ENCODE measurements at places on chromosomes 5 and 9.

- DNase-seq = no peak
Measured at GRCh38 chr5:10981932-10982331, 220.9 kb upstream of the DAP start.

GRCh38 chr5:175884214-175884613 lies 12.8 kb downstream of the CPLX2 start:
- no peak for DNase-seq

DNA sequence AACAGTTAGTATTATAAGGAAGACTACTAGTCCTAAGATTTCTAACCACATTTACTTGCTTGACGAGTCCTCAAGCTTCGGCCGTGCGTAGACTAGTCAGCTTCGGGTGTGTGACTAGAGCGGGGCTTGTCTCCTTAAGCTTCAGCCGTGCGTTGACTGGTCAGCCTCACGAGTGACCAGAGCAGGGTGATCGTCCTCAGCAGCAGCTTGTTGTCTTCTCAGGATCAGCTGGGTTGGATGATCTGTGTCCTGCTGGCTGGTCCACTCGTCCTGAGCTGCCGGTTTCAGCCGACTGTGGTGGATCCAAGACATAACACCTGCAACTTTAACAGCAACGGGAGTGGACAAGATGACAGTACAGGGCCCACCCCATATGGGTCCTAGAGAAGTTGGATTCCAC lies 16.7 kb downstream of the CEL start:
- no peak for DNase-seq

GRCh38 chr5:168234133-168234532 lies 57.3 kb upstream of the WWC1 start:
- no peak for DNase-seq

DNA sequence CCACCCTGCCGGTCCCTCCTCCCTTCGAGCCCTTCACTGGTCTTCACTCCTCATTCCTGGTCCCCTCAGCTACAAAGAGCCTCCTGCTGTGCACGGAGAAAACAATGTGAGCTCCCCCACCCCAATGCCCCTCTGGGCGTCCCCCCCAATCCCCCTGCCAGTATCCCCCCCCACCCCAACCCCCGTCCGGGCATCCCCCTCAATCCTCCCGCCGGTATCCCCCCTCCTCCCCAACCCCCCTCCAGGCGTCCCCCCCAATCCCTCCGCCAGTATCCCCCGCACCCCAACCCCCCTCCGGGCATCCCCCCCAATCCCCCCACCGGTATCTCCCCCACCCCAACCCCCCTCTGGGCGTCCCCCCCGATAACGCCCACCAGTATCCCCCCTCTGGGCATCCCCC lies 42.8 kb downstream of the EXD3 start:
- no peak for DNase-seq

- DNase-seq = peak; percentile 43
Measured at GRCh38 chr9:132409828-132410528, at the start of gene CFAP77. Gene CFAP77, plus strand, starts transcription at chr9:132410211. Its CDS starts 61 bp downstream, at chr9:132410272.

DNA sequence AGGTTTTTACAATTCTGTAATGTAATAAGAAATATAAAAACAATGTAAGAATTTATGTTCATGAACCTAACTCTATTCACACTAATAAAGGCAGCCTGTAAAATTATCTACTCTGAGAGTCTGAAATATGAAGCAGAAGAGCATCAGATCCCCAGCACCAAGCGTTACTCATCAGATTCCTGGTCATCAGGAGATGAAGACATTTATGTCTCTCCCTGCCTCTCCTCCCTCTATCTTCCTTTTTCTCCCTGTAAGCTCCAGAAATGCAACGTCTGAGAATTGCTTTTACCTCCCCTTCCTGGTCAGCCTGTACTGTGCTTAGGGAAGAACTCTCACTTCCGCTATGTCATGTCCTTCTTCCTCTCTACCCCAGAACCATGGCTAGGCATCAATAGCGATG lies 114.4 kb upstream of the SLIT3 start:
- no peak for DNase-seq

DNA sequence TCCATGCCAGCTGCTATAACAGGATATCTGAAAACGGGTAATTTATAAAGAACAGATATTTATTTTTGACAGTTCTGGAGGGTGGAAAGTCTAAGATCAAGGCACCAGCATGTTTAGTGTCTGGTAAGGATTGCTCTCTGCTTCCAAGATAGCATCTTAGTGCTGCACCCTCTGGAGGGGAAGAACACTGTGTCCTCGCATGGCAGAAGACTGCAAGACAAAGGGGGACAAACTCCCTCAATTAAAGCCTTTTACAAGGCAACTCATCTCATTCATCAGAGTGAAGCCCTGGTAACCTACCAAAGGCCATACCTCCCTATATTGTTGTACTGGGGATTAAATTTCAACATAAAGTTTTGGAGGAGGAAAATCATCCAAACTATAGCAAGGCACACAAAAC lies 298.9 kb upstream of the EDIL3 start:
- DNase-seq = no peak

DNA sequence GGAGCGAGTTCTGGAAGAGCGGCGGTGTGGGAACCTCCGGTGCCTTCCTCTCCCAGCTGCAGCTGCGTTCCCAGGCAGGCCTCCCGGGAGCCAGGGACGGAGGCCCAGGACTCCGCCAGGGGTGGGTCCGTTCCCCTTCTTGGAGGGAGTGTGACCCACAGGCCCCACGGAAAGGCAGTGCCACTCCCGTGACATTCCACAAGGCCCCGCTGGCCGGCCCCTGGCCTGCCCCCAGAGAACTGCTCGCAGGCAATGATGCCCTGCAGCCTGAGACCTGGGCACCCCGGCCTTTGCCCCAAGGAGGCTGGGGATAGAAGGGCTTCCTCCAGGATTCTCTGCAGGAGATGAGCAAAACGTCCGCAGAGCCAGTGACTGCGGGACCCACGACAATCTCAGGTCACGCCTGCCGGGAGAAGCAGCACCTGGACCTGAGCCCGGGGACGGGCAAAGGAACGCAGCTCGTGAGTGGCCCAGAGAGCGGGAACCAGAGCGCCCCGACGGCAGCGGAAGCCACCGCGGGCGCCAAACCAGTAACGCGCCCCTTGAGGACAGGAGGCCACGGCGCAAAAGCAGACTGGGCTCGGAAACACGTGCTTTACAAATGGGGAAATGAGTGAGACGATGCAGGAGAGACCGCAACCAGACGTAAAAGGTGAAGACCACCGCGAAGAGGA lies 9.3 kb downstream of the OBP2B start:
- no peak for DNase-seq

DNA sequence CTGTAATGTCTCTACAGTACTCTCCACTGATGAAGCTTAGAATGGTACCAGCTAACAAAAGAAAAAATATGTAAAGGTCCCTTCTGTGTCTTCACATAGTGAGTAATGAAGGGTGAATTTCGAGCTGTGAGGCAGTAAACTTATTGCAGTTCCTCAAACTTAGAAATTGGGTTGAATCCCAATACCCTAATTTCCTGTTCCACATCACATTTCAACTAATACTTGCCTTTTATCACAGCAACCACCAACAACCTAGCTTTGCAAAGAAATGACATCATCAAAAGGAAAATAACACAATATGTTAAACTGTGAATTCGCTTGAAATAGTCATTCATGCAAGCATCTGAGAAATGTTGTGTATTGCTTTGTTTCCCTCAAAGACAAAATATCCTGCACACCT lies 9.4 kb upstream of the TNFAIP8 start:
- no peak for DNase-seq

DNA sequence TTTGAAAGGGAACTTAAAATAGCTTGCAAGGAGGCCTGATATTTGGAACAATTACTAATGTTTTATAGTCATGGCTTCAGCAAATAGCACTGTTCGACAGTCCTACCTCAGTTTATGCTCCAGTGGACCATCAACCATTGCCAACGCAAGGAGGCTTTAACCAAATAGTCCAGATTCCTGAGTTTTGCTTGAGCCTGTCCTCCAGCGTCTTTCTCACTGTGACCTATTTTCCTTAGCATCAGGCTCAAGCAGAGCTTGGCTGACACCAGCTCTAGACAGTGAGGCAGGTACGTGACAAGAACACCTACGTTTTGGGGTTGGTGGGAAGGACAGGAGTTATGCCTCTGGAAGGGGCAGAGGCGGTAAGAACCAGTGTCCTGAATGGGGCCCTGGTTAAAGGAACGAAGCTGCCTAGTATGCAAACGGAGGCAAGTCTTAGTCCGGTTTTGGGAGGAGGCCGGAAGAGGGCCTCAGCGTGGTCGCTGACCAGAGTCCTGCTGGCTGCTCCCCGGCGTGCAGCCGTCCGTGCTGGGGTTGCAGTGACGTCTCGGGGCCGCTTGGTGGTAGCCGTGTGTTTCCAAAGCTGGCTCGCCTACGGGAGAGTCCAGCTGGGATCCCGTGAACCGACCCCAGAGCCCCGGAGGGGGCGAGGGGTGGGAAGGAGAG lies 998 bp upstream of the FGF18 start:
- peak; percentile 85 for DNase-seq

DNA sequence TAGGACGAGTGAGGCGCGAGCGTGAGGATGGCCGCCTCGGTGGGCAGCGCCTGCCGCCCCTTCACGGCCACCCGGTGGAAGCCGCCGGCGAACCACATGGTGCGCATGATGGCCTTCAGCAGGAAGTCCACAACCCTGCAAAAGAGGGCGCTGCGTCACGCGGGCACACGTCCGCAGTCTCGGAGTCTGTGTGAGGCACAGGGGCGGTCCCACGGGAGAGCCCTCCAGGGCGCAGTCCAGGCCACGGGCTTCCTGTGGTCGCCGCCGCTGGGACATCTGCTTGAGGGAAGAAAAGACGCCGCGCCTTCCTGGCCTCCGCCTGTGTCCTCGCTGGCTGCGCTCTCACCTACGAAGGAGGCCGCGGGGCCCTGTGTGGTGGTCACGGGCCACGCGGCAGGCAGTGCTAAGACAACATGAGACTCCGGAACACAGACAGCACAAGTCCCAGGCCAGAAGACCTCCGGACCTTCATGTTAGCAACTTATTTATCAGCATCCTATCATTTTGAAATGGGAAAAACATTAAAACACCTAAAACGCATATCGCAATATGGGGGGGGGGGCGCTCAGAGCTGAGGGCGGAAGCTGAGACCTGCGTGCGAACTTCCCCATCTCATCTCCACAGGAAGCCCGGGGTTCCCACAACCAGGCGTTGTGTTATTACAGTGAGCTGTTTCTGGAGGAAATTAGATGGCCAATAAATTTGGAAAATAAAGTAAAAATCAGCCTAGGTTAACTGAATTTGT lies 28.8 kb downstream of the LPCAT1 start:
- no peak for DNase-seq

DNA sequence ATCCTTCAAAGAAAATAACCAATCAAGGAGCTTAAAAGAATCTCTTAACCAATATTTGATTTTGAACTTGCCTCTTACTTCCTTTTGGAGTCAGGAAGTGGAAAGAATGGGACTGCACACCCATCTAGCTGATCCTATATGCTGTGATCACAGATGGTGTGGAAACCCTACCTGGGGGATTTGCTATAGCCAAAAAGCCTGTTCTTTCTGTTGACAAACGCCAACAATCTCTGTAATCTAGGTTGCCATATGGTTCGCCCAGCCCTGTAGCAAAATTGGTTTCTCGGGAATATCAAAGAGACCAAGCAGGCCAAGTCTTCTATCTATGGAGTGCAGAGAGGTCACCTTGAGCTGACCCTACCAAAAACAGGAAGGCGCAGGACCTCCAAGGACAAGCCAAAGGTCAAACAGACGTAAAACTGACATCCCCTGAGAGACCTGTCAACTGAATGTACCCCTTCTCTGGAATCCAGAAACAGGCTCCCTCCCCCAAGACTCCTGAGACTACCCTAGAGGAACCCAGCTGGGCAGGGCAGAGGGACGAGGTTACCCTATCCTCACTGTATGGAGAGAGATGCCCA lies 19.4 kb downstream of the NRG2 start:
- no peak for DNase-seq

- DNase-seq = peak; percentile 49
Measured at GRCh38 chr5:147248561-147248960, 13.7 kb downstream of the STK32A start.

GRCh38 chr9:16103620-16104397 lies 551.0 kb downstream of the CCDC171 start:
- DNase-seq = peak; percentile 26

DNA sequence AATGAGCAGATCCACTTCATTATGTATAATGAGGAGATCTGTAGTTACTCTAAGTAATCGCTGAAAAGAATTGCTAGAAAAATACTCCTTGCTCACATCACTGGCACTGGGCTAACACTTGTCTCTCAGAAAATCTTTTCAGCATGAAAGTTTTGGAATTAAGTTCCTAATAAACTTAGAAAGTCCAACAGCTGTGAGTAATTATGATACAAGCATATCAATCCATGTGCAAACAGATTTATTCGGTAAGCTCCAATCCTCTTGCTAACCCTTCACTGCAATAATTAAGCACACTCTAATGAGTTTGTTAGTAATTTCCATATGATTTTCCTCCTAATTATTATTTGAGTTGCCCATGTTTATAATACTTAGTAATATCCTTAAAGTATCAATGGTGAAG lies 652.6 kb upstream of the WWC1 start:
- no peak for DNase-seq

DNA sequence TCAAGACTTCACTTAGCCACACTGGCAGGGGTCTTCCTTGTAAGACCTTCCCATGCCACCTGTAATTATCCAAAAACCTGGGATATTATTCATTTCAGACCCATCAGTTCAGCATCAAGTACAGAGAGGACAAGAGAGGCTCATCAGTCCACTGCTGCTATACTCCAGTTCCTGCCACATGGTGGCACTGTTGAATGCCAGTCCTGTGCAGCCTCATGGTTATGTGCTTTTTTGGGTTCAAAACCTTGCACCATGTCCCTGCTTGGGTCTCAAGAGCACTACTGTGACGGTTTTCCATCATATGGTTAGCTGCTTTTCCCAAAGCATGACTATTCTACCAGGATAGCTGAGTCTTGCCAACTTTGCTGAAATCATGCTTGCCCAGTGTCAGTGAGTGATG lies 8.5 kb downstream of the PTGS1 start:
- DNase-seq = no peak

DNA sequence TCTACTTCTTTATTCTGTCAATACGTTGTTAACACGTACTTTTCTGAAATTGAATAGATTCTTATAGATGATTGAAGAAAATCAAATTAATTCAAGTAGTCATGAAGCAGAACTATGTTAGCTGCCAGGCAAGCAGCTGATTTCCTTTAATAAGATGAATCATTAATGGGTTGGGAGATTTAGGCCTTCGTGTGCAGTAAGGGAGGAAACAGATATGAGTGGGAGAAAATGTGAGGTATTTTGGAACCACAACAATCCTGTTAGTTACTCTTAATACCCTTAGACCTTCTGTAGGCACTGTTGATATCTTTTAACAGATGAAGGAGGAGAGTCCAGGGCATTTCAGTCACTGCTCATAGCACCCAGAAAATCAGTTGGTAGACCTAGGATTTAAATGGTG lies 121.0 kb downstream of the AOPEP start:
- DNase-seq = peak; percentile 91

Data from myocyte (in vitro differentiated cells).